Activated gamma-delta T cell treated with Interleukin-2 at 50 U/mL for 16 hours (primary cell): ENCODE measurements at places on chromosomes 1 and 21.

- DNase-seq: no peak
Measured at GRCh38 chr1:63790989-63791388, 17.2 kb downstream of the ROR1 start.

DNA sequence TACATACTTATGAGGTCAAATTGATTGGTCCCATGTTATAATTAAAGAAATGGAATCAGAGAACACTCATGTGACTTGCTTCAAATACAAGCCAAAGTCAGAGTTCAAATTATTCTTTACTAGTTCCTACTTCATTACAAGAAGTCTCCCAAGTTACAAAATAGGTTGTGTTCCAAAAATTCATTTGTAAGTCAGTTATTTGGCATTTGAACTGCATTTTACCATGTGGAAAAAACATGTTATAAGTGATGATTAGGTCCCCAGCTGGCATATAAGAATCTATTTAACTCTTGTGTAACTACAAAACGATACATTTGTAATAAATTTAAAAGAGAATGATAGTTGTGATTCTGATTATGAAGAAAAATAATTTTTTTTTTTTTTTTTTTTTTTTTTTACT, 124.1 kb downstream of the DISP1 start:
- no peak for DNase-seq

GRCh38 chr21:46554431-46555224, 50.3 kb downstream of the S100B start:
- DNase-seq: no peak

DNA sequence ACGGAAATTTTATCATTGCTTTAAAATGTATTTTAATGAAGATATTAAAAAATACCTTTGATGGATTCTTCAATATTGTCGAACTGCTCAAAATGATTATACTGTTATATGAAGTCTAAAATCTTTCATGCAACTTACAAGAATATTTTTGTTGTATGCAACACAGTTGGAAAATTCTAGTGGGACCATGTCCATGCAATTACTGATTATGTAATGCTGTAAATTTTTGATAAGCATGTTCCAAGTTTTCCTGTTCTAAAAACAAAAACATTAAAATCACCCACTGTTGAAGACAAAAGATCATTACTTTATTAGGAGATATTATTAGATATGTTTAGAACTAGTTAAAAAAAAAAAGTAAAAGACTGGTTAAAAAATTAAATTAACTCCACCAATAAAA, 132.8 kb downstream of the NFIA start:
- DNase-seq: no peak

DNA sequence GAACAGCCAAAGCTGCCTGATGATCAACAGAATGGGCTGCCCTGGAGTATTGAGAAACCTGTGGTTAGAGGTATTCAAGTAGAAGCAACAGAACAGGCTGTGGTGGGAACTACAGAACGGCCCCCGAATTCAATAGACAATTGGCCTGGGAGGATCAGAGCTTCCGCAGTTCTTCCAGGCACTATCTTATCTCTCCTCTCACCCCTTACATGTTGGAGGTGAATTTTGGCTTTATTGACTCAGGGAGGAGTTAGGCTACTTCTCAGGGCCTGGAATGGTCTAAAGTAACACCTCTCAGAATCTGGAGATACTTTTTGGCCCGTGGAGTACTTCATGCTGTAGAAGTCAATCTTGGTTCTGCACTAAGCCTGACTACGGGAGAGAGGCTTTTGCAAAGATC, 253.0 kb downstream of the PRDM2 start:
- no peak for DNase-seq

DNA sequence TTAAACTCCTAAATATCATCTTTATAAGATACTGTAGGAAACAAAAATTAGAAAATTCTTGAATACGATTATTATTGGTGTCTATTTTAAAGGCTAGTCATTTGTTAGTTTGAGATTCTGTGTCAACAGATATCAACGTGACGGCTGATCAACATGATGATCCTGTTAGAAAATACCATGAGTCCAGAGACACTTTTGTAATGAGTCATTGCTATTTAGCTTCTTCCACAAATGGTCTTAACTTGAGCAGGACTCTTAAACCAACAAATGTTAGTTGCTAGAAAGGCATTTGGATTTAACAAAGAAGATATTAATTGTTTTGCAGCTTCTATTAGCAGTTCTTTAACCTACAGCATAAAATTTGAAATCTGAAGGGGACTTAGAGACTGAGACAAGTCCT, 131.2 kb downstream of the TGFB2 start:
- DNase-seq: no peak

- no peak for DNase-seq
Measured at GRCh38 chr1:157439302-157439954, 112.9 kb downstream of the FCRL5 start.
